ENCODE measurements at places on chromosomes 16 and 17.

GRCh38 chr17:53630638-53631037 lies 192.1 kb upstream of the KIF2B start:
- DNase-seq: no peak

GRCh38 chr17:39069114-39069756 lies 82.2 kb downstream of the PLXDC1 start:
- no peak for DNase-seq

DNA sequence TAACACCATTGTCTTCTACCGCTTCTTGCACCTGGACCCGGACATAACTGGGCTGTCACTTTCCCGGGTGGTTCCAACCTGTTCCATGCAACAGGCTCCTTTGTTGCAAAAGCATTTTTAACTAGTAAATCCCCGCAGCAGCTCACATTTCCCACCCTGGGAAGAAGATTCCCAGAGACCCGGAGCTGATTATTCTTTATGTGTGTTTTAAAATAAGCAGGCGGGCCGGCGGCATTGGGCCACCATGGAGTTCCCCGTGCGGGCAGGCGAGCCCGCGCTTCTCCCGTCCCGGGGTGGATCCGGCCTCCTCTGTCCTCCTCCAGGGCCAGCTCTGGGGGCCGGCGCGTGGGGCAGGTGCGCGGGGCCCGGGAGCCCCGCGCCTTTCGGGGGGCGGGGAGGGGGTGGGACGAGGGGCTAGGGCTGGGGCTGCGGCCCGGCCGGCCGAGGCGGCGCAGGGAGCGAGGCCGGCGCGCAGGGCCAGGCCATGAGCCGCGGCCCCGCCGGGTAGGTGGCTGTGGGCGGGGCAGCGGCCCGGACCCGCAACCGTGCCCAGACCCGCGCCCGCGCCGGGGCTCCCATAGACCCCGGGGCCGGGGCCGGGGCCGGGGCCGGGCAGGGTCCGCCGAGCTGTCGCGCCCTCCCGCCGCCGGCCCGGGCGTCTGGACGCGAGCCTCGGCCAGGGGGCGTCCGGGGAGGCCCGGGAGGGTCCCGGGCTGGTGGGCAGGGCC lies 1.7 kb downstream of the CRAMP1 start:
- DNase-seq: peak; percentile 24

- DNase-seq: no peak
Measured at GRCh38 chr17:27808628-27809027, 8.3 kb upstream of the NOS2 start.

DNA sequence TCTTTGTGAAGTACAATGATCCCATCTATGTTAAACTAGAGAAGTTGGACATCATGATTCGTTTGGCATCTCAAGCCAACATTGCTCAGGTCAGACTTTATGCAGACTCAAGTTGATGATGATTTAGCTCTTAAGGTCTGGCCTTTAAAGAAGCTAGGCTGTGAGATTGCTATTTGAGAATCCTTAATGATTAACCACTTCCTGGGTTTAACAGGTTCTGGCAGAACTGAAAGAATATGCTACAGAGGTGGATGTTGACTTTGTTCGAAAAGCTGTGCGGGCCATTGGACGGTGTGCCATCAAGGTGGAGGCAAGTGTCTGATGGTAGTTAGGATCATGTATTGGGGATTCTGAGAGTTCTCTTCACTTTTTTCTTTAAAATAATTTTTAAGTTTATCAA lies 40.3 kb downstream of the AP2B1 start:
- DNase-seq: no peak

GRCh38 chr16:72845322-72846020 lies 202.5 kb downstream of the ZFHX3 start:
- DNase-seq: no peak

DNA sequence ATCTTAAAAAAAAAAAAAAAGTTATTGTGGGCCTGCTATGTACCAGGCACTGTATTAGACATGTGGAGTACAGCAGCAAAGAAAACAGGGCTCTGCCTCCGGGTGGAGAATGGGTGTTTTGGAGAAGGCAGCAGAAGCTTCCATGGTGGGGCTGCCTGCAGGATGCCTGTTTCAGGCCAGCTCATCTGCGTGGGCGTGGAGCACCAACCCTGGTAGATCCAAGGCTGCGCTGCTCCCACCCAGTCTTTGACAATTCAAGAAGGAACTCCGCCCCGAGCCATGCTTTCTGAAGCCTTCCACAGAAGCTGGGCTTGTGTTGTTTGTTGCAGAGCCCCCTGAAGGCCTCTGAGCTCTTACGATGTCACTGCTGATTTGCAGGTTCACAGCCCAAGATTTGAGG lies 23.2 kb upstream of the CACNG1 start:
- no peak for DNase-seq

GRCh38 chr17:8949061-8949661 lies 16.3 kb downstream of the PIK3R5 start:
- DNase-seq: no peak

- DNase-seq: no peak
Measured at GRCh38 chr16:54210452-54211125, 76.0 kb downstream of the IRX3 start.
